Tibial nerve (tissue), 4 donors: ENCODE measurements at places on chromosomes 16 and 17. TPM values are rescaled to one million over a fixed set of nuclear protein-coding genes. Genes with fewer than 3 reads are reported as not detected.

KRTAP1-5 gene
- not detected for total RNA-seq

NF1 gene
- total RNA-seq, result 107 TPM

SLC13A2 gene
- not detected for total RNA-seq

RANBP10 gene
- 12.6 TPM for total RNA-seq

SSTR5 gene
- not detected for total RNA-seq
